ENCODE measurements at places on chromosomes 1 and 21.

DNA sequence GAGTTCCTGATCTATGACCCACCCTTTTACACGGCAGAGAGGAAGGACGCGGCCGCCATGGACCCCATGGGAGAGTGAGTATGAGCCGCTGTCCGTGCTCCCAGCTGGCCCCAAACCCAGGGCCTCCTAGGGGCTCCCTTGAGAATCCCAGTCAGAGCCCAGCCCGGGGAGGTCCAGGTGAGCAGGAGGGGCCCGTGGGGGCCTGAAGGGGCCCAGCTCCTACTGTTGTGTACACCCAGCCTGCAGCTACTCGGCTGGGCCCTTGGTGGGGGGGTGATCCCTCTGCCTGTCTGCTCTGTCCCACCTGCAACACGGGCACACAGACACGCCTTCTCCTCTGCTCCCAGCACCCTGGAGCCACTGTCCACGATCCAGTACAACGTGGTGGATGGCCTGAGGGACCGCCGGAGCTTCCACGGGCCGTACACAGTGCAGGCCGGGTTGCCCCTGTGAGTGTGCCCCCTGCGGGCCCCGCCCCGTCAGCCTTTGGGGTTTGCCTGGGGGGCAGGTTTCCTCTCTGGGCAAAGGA lies 28.6 kb upstream of the LRRC3 start:
- DNase-seq: no peak

DNA sequence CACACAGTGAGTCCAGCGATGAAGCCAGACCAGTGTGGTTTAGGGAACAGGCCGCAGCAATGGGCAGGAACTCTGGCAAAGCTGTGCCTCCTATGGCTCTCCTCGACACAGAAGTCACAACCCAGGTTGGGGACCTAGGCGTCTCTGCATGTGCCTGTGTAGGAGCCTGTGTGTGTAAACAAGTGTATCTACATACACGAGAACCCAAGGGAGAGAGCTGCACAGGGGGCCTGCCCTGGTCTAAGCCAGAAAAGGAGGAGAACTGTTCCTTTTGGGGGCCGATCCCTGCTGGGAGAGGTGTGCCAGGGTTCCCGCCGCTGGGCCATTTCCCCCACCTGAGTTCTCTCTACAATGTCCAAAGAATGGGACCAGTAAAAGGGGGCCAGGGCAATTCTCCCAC lies 56.0 kb downstream of the CD247 start:
- no peak for DNase-seq

GRCh38 chr1:46948629-46949416 lies 7.5 kb upstream of the CYP4A11 start:
- no peak for DNase-seq

- DNase-seq: no peak
Observed at GRCh38 chr1:202750761-202751160, 40.5 kb upstream of the SYT2 start.

Measured in GM06990 (cell line).